Activated CD4-positive, alpha-beta T cell treated with anti-CD3 and anti-CD28 coated beads, Interleukin-2, amount 10 ng/mL, durations not matched to agents 7 days and 5 days (primary cell): ENCODE measurements at places on chromosomes 3 and 15. TPM values are rescaled to one million over a fixed set of nuclear protein-coding genes. Genes with fewer than 3 reads are reported as not detected.

DNA sequence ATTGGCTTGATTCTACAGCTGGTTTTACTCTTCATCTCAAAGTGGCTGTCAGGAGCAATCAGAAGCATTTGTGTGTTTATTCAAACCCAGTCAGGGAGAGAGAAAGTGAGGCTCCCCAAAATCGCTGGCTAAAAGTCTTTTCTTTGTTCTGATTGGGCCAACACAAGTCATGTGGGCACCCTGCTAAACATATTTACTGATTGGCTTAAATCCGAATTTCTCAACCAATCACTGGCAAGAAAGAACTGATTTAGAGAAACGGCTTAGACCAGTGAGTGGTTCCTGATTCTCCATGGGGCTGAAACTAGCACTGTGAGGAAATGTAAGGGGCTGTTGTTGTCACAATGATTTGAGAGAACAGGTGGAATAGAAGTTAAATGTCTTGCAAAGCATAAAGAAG is 98.9 kb upstream of the PDZRN3 start:
- no peak overlapping the region for H3K27ac ChIP-seq
- no peak overlapping the region for H3K4me3 ChIP-seq
- no peaks in the 10 kb centered on the region for H3K4me1 ChIP-seq
- no peaks in the 10 kb centered on the region for H3K27me3 ChIP-seq
- H3K36me3 ChIP-seq, result no peaks in the 10 kb centered on the region
- no peak for DNase-seq

GRCh38 chr3:28077572-28077971 is 163.8 kb upstream of the CMC1 start:
- no peak overlapping the region for H3K4me3 ChIP-seq
- H3K27ac ChIP-seq, result no peak overlapping the region
- no peaks in the 10 kb centered on the region for H3K27me3 ChIP-seq

GRCh38 chr3:143287403-143287802 is 167.8 kb downstream of the CHST2 start:
- no peaks in the 10 kb centered on the region for H3K4me1 ChIP-seq
- H3K4me3 ChIP-seq, result no peak overlapping the region
- no peaks in the 10 kb centered on the region for H3K27me3 ChIP-seq
- H3K36me3 ChIP-seq, result no peaks in the 10 kb centered on the region

Gene P3H2
- total RNA-seq, result not detected

Gene LMAN1L
- 0.87 TPM for total RNA-seq

DNA sequence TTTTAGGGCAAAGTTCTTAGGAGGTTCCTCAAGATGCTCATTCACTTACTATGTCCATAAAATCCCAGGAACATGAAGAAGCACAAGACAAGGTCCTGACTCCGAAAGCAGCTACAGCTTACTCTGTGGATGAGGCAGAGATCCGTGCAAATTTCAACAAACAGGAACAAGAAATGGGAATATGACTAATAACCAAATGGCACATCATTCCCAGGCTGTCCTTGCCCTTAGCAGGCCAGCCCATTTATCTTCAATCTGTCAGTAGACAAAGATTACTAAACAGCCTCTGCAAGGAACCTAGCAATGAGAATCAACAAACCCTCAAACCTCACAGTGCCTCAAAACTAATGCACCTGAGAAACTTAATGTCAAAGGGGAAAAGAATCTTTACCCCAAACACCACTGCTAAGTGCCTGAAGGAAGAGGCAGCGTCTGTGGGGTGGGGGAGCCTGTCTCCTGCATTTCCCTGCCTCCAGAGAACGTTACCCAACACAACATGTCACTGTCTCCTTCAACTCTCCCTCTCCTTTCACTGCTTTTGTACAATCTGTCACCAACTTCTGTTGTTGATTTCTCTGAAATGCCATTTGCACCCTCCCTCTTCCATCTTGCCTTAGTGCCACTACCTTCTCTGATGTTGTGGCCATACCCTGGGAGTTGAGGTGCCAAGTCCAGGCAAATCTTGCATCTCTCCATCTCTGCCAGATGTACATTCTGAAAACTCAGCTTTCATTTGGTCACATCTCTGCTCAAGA is 4.8 kb downstream of the TNFAIP8L3 start:
- H3K36me3 ChIP-seq, result no peaks in the 10 kb centered on the region
- peaks cover 7% of the 10 kb centered on the region for H3K4me1 ChIP-seq
- peaks cover 60% of the 10 kb centered on the region for H3K27me3 ChIP-seq
- H3K4me3 ChIP-seq, result no peak overlapping the region
- no peak for DNase-seq
- H3K27ac ChIP-seq, result no peak overlapping the region

DNA sequence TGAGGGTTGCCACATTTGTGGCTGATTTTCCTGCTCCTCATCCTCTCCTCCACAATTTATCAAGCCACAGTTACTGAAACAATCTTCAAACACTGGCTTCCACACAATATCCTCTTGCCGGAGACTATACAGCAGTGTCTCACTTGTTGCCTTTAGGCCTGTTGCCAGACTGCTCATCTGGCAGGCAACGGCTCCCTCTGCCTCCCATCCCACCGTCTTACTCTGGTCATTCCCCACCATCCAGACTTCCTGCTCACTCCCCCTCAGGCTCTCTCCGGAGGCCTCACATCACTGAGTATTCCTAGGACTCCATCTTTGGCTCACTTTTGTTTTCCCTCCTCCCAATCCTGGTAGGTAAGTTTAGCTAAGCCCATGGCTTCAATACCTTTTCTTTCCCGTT is 301.9 kb downstream of the IL20RB start:
- DNase-seq, result no peak
- H3K36me3 ChIP-seq, result no peaks in the 10 kb centered on the region
- no peak overlapping the region for H3K27ac ChIP-seq
- no peak overlapping the region for H3K4me3 ChIP-seq

GRCh38 chr15:39429898-39430357 is 151.0 kb upstream of the THBS1 start:
- H3K4me3 ChIP-seq, result no peak overlapping the region
- no peak for DNase-seq
- H3K27ac ChIP-seq, result no peak overlapping the region
- H3K27me3 ChIP-seq, result peaks cover 65% of the 10 kb centered on the region
- peaks cover 35% of the 10 kb centered on the region for H3K4me1 ChIP-seq

DNA sequence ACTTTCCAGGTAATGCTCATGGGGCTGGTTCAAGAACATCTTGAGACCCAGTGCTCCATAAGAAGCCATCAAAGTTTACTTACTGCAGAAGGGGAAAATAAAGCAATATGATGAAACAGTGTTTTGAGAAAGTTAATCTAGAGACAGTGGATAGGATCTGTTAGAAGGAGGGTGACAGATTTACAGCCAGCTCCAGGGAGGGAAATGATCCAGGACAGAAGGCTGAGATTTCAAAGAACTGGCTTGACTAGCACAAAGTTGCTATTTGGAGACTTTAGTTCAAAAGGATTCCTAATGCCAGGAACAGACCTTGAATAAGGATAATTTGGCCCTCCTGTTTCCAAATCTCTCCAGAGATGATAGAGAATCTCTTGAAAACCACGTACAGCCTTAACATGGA is 166.5 kb upstream of the NECTIN3 start:
- no peaks in the 10 kb centered on the region for H3K36me3 ChIP-seq
- H3K4me1 ChIP-seq, result no peaks in the 10 kb centered on the region

Gene CSPG4
- total RNA-seq, result not detected

Gene PATL2
- 15.9 TPM for total RNA-seq
